ENCODE measurements at places on chromosomes 3 and 15. TPM values are rescaled to one million over a fixed set of nuclear protein-coding genes. Genes with fewer than 3 reads are reported as not detected.
A peak's percentile ranks its signal among the peaks of the same experiment; 100 is the strongest.

DNA sequence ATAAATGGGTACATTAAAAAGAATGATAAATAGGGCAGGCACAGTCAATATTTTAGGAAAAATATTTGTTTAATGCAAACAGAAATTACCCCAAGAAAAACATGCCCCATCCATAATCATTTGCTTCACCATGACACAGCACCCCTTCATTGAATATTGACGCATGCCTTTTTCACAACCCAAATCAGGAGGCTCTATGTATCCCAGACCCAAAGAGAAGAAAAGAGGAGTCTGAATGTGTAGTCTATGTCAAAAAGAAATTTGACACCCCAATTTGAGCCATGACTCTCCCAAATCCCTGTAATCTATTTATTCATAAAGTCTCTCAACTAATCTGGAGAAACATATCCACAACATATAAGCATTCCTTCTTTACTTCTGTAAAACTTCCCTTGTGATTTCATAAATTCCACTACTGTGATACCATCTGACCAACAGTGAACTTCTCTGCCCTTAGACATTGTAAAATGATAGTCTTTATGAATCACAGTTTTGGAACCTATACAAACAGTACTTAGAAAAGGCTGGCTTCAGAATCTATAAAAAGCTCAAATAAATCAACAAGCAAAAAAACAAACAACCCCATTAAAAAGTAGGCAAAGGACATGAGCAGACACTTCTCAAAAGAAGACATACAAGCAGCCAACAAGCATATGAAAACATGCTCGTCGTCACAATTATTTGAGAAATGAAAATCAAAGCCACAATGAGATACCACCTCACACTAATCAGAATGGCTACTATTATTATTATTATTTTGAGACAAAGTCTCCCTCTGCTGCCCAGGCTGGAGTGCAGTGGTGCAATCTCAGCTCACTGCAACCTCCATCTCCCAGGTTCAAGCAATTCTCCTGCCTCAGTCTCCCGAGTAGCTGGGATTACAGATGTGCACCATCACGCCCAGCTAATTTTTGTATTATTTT is 53.4 kb upstream of the XRN1 start:
- no peaks in the 10 kb centered on the region for H3K27me3 ChIP-seq
- peak overlapping the region; percentile 79 for H3K27ac ChIP-seq
- peaks cover 21% of the 10 kb centered on the region for H3K4me1 ChIP-seq
- peak; percentile 88 for DNase-seq

LRRC31 gene
- 0.04 TPM for total RNA-seq

DNA sequence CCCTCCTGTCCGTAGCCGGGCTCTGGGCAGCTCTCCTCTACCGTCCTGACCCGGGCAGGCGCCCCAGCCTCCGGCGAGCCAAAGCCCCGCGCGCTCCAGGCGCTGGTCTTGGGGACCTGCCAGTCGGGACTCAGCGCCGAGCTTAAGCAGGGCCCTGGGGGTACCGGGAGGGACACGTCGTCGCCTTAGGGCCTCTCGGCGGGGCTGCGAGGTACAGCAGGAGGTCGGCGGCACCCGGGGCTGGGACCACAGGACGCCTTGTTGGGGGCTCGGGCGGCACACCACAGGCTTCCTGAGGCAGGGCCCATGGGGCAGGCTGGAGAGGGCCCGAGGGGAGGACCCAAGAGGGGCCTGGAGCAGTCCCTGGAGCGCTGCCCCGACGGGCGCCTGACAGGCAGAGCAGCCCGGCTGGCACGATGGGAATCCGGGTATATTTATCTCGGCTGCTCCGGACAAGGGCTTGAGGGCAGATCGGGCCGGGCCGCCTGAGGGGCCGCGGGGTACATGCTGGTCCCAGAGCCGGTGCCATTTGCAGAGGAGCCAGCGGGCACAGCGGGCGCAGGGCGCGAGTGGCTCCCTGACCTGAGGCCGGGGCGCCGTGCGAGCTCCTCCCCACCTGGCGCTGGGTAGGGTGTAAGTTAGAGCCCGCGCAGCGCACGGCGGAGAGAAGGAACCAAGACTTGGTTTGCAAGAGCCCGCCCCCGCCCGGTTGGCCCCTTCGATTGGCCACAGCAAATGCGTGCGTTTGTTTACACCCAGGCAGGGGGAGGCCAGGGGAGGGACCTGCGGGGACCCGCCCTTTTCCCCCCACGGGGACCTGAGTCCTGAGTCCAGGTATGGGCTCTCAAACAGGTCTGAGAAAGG is 574 bp downstream of the SLC38A3 start:
- H3K36me3 ChIP-seq: no peaks in the 10 kb centered on the region
- 0 out of 2 replicates have a peak, but pooled peaks cover 10% of the 10 kb centered on the region for H3K27me3 ChIP-seq
- no peak overlapping the region for H3K27ac ChIP-seq
- no peak for DNase-seq
- H3K4me1 ChIP-seq: no peaks in the 10 kb centered on the region

DNA sequence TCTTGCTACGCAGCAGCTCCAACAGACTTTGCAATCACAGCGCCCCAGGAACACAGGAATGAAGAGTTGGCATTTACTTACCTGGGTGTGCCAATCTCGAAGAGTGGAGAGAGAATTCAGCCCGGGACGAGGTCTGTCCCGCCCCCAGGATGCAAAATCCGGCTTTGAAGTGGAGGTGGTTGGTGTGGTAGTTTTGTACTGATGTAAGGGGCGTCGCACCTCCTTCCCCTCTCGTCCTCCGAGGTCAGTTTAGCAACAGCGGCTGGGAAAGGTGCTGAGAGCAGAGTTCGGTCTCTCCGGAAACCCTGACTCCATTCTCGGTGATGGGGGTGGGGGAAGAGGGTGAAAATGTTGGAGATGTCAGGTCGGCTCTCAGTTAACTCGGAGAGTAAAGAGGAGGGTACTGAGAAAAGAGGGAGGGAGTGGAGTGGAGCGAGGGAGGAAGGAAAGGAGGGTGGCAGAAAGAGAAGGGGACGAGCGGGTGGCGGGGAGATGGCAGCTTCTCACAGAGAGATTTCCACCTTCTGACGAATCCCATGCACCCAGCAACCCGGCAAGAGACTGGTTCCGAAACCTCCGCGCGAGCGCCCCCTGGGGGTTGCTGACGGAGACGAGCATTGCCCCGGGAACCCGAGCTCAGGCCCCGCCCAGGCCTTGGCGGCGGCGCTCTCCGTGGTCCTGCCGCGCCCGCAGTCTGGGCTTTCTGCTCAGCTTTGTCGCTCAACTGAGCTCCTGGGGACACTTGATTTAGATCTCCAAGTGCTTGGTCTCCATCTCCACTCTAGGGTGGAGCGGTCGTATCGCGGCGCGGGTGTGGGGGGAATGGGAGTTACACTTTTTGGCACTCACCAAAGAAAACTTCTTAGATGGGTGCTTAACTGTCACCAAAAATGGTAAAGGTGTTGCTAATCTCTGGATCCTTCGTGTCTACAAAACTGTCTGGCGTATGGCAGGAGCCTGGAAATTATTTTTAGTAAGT is at the start of gene CPNE4:
CPNE4 (minus strand) TSS at position 529 of the 979 bp plus-strand sequence.
- H3K27me3 ChIP-seq: no peaks in the 10 kb centered on the region
- no peak within 1 kb of the TSS for H3K4me3 ChIP-seq
- H3K27ac ChIP-seq: no peak within 1 kb of the TSS
- peaks cover 6% of the 10 kb centered on the region for H3K4me1 ChIP-seq
- H3K36me3 ChIP-seq: no peaks in the 10 kb centered on the region

- H3K4me3 ChIP-seq: no peak overlapping the region
- no peaks in the 10 kb centered on the region for H3K36me3 ChIP-seq
- H3K4me1 ChIP-seq: peaks cover 17% of the 10 kb centered on the region
Measured at GRCh38 chr3:182487611-182488010, 305.7 kb upstream of the ATP11B start.

Data from PC-3 (cell line).